ENCODE measurements at places on chromosomes 2 and 18.

DNA sequence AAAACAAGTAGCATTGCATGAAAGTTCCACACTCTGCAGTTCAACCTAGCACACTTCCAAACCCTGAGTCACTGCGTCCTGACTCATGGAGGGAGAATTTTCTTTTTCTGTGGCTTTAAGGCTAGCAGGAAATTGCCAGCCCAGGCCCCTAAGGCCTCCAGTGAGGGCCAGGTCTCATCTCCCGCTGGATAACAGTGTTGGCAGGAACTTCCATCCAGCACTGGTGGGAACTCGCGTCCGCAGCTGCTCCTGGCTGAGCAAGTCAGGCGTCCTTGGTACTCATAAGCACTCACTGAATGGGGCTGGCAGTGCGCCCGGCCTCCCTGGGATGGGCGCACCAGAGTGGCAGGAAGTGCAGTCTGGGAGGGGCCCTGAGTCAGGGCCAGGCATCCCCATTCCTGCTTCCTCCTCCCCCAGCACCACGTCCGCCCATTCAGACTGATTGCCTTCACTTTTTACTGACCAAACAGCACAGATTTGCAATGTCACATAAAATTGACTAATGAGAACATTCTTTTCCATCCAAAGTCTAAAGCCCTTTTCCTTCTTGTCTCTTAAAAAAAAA, 14.3 kb downstream of the MALL start:
- no peak for DNase-seq

DNA sequence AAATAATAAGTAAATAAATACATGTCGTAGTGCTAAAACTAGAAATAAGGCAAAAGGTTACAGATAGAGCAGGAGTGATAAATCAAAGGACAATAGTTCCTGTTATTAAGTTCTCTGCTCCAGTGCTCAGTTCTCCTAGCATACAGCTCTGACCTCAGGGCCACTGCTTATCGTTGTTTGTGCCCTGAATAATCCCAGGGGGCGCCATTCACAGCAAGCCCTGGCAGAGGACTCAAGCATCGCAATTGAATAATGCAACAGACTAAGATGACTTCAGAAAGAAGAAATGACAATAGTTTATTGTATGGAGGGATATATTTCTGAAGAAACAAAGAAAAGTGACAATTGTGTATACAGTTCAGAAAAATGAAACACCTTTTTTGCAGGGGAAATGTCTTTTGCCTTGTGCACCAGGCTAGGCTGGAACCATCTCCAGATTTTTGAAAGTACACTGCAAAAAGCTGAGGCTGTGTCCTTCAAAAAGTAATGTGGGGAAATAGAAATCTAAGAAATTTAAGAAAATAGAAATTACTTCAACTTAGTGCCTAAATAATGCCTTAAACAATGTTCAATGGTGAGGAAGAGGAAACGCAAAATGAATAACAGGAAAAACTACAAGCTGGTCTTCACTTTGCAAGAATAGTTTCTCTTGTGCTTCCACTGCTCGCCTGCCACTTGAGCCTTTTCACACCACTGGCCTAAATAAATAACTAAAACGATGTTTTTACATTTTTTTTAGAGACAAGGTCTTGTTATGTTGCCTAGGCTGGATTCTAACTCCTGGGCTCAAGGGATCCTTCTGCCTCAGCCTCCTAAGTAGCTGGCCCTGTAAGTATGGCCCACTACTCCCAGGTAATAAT, 19.0 kb upstream of the CCNYL1 start:
- DNase-seq = no peak

- DNase-seq = no peak
Observed at GRCh38 chr2:96523659-96524481, 12.7 kb upstream of the ARID5A start.

DNA sequence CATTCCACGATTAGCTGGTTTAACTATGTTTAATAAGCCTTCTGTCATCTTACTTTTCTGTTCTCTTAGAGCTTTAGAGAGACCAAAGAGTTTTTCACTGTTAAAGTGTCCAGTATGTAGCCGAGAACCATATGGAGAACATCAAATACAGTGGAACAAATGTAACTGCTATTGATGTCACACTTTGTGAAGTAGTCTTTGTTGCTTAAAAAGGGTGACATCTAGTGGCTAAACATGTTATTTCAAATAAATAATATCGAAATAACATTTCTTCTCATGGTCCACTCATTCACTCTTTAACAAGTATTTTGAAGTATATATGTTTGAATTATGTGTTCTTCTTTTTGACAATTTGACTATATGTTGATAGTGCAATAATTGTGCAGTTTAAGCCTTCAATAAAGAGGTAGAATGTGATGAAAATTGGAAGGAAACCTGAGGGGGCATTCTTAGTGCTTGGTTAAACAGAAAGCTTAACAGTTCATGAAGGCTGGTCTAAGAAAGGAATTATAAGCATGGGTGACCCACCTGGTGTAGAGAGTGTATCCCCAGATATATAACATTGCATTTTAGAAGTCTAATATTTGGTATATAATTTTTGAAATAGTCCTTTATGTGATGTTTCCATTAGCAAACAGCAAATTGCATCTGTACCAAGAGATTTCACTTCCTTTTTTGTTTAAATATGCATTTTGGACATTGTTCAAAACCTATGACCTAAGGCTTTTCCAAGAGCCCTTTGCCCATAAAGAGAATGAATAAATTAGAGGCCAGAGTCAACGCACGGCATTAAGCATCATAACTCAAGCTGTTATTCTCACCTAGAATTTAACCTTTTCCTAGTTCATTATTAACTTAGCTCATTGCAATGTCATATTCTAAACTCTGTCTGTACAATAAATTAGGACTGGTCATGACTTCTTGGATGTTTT, 112.1 kb downstream of the KYNU start:
- no peak for DNase-seq

DNA sequence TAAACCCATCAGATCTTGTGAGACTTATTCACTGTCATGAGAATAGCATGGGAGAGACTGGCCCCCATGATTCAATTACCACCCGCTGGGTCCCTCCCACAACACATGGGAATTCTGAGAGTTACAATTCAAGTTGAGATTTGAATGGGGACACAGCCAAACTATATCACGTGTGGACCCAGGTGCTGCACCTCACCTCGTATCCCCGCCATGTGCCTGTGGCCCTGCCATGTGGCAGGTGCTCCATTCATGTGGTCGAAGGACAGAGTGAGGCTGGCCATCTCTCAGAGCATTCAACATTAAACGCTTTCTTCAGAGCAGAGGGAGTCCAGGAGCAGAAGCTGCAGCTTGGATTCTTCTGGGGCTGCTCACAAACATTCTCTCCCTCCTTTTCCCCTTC, 32.3 kb downstream of the MROH2A start:
- no peak for DNase-seq

GRCh38 chr18:73861771-73862170, 285.9 kb downstream of the FBXO15 start:
- DNase-seq = no peak

GRCh38 chr2:8006181-8006580, 675.7 kb upstream of the ID2 start:
- DNase-seq = no peak

GRCh38 chr18:10060469-10060782, 146.6 kb downstream of the VAPA start:
- DNase-seq = no peak

- no peak for DNase-seq
Observed at GRCh38 chr2:174330945-174331594, 3.7 kb upstream of the SP9 start.

DNA sequence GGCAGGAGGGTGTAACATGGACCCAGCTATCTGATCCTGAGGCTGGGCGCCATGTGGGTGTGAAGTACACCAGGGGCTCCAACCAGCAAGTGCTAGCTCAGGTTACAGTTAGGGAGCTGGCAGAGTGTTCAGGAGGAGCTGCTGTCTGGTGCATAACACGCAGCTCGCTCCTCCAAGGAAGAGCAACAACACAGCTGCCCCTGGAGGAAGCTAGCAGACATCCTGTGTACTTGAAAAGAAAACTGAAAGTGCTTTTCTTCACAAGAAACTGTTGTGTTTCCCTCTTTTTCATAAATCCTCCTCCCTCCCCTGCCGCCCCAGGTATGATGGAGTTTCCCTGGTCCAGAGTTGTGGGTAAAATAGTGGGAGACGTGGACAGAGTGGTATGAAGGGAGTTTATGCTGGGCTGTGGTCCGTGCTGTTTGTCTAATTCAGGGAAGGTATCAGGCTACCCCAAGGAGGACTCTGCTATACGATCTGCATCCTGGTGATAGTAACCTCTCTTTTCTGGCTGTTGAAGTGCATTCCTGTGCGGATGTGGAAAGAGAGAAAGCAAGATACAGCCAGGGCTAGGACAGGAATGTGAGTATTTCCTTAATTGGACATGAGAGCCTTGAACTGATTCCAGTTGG, 6.1 kb upstream of the LBH start:
- no peak for DNase-seq

DNA sequence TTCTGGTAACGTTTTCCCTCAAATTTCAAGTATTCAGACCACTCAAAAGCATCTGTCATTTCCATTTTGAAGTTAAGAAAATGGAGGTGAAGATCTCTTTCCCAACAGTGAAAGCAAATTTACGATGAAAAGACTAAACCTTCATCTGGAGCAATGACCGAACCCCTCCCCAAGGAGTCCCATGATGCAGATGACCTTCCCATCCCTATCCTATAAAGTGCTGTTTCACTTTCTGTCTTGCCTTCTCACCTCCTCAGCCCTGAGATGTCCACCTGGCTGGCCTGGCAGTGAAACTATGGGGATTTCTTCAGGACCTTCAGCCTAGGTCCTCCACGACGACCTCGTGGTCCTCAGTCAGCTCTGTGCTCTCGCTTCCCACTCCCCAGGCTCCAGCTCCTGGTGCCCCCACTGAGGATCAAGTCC, 925 bp upstream of the NPC1 start:
- DNase-seq = no peak

- no peak for DNase-seq
Observed at GRCh38 chr2:142750858-142751257, 126.6 kb upstream of the KYNU start.

DNA sequence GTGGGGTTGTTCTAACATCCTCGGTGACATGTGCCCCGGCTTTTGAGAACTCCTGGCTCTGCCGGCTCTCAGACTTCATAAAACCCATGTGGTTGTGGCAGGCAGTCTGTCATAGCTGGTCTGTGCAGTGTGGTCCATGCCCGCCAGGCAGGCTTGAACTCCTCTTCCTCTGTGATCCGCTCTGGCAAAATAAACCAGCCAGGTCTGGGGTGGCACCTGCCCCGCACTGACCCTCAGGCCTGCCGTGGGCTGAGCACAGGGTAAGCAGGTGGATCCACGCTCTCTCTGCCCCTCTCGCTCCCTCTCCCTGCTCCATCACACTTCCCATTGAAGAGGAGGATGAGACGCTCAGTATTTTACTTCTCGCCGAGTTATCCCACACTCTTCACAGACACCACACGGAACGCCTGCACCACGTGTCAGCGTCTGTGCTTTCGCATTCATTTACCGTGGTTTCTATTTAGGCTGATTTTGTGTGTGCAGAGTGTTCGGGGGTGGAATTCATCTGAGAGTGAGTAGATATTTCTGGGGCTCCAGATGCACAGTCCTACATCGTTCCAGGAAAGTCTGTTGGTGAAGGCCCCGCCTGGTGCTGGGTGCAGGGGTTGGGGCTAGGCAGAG, 56.4 kb downstream of the RTP5 start:
- DNase-seq = no peak

DNA sequence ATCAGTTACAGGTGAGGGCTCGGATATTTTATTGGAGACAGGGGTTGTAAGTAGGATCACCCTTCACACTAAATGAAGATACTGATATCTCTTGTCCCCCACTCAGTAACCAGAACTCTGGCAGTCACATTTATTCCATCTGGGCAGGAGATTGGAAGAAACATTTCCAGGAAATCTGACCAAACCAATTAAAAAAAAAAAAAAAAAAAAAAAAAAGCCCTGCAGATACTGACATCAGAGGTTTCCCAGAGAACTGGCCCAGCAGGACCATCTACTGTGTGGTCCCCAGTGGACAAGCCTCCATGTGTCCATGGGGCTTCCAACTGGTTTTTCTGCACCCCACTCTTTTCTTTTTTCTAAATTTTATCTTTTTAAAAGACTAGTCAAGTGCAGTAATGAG, 41.3 kb downstream of the SH2D6 start:
- DNase-seq = no peak

- no peak for DNase-seq
Observed at GRCh38 chr2:194060269-194060668, 1596.8 kb upstream of the SLC39A10 start.

DNA sequence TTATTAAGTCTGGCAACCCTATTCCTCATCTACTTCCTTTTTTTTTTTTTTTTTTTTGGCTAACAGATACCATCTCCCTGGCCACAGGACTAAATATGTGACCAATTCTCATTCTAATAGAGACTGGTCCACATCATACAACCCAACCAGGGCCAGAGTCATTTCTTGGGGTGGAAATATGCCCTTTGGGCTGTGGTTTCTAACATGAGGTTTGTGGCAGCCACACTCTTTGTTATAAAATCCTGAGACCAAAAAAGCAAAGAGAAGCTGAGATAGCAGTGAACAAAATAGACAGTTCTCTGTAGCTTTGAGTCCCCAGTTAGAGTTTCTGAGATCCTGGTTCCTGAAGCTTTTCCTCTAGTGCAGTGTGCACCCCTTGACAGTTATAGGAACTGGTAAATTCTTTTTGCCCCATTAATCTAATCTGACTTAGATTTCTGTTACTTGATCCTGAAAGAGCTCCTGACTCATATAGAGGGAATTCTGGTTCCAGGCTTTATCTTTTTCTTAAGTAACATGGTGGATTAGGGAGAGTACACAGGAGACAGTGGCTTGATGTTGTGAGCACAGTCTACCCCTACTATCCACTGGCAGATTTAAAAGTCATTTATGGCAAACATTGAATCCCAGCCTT, 86.8 kb downstream of the MAIP1 start:
- DNase-seq = no peak

DNA sequence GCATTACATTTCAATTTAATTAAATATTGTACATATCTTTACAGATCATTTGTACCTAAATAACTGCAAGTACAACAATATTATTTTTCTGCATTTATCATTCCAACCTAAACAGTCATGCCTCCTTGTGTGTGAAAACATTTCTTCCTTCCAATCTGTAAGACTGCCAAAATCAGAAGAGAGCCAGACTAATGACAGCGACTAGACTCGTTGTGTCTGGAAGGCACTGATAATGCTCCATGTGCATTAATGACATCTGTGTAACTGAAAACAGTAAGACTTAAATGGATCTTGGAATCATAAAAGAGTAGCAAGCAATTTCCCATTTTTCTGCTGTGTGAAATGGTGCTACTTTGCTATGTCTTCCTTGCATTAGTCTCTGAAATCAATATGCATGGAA, 278.0 kb upstream of the DSEL start:
- DNase-seq = no peak

GRCh38 chr18:2032036-2032435, 539.3 kb downstream of the METTL4 start:
- no peak for DNase-seq

GRCh38 chr2:170206246-170206645, 28.3 kb downstream of the MYO3B start:
- DNase-seq = no peak

GRCh38 chr18:14189858-14190257, 57.6 kb upstream of the ZNF519 start:
- no peak for DNase-seq

DNA sequence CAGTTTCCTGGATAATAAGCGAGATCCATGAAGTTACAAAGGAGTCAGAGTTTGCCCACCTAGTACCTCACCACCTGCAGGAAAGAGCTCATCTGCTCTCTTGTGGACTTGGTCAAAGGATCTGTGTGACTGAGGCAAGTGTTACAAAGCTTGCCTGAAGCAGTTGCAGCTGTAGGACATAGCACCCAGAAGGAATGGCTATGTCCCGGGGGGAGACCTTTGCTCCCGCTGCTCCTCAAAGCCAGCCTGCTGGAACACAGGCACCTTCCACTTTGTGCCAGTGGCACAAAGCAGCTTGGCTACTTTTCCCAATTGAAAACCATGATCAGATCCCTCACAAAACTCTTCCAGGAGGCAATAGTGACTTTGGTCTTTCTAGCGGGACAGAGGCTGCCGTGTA, 3.1 kb upstream of the SULT1C2 start:
- DNase-seq = no peak
